ENCODE measurements at places on chromosomes 13 and 19.
A peak's percentile ranks its signal among the peaks of the same experiment; 100 is the strongest.

GRCh38 chr13:34152409-34152808 lies 334.5 kb downstream of the RFC3 start:
- DNase-seq, result no peak

DNA sequence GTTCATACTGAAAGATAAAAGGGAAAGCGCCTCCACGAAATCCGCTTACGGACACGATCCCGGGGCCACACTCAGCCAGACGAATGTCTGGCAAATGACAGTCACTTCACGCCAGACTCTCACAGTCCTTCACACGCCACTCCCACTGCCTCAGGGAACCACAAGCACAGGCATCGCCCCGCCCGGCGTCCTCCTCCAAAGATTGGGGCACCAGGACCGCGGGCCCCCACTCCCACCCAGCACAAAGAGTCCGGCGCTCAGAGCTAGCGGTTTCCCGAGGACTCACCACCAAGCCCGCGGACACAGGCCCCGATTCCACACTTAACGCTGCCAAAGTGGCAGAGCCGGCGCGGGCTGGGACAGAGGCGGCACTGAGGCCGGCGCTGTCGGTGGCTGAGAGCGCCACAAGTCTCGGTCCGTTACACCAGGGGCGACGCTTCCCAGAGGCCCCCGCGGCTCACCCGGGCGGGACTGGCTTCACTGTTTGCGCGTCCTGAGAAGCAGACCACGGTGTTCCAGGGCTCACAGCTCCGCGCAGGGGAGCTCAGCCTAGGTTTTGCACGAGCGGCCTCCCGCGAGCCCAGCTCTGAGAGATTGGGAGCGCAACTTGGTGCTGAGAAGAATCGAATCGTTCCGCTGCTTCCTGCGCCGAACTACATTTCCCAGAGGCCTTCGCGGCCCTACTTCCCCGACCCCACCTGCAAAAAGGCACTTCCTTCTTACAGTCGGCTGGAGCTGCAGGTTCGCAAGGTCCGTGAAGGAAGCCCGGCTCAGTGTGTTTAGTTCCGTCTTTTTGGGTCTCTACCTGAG lies at the start of gene ZNF569:
Gene ZNF569, minus strand, starts transcription at position 647 of the 810 bp plus-strand sequence. CDS start 22,523 bp downstream, outside the sequence.
- peak; percentile 82 for DNase-seq

GRCh38 chr19:49417088-49417487 lies 6.2 kb downstream of the PTH2 start:
- DNase-seq, result no peak

- DNase-seq, result no peak
Measured at GRCh38 chr19:55553217-55554182, 8.2 kb upstream of the SBK3 start.

GRCh38 chr13:22082030-22082429 lies 411.2 kb downstream of the FGF9 start:
- DNase-seq, result no peak

GRCh38 chr13:35283856-35284255 lies 192.6 kb downstream of the MAB21L1 start:
- peak; percentile 1 for DNase-seq

GRCh38 chr13:111503905-111504695 lies 183.7 kb downstream of the TEX29 start:
- no peak for DNase-seq

GRCh38 chr13:84684048-84684662 lies 801.9 kb upstream of the SLITRK1 start:
- no peak for DNase-seq

GRCh38 chr13:33575378-33575777 lies 242.6 kb upstream of the RFC3 start:
- DNase-seq, result no peak

- no peak for DNase-seq
Measured at GRCh38 chr13:106263801-106264200, 271.7 kb downstream of the EFNB2 start.

DNA sequence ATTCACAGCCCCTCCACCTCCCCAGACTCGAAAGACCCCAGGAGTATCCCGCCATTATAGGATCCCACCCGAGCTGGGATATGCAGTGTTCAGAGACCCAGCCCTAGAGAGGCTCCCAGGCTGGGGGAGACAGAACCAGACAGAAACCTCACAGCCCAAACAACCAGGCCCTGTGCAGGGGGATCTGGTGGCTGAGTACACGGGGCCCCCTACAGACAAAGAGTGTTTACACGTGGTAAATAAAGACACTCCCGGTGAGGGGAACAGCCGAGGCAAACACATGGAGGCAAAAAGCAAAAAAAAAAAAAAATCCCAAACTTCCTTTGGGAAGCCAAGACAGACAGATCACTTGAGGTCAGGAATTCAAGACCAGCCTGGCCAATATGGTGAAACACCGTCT lies 25.1 kb downstream of the TINCR start:
- DNase-seq, result no peak

GRCh38 chr13:77372275-77372674 lies 45.4 kb upstream of the MYCBP2 start:
- no peak for DNase-seq

DNA sequence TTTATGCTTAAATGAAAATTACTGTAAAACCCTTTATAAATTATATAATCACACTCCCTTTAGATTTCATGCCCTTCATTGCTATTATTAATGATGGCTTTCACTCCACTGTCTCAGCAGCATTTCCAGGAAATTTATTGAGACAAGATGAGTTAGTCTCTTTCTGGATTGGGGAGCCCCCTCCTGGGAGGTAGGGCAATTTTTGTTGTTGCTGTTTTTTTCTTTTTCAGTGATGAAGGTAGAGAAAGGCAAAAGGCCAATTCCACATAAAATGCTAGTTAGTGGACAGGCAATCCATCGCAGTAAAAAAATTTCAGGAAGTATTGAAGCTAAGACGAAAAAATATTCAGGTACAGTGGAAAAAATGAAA lies 80.2 kb downstream of the TEX26 start:
- DNase-seq, result peak; percentile 8

GRCh38 chr19:869245-870177 lies 10.0 kb downstream of the CFD start:
- DNase-seq, result peak; percentile 92

DNA sequence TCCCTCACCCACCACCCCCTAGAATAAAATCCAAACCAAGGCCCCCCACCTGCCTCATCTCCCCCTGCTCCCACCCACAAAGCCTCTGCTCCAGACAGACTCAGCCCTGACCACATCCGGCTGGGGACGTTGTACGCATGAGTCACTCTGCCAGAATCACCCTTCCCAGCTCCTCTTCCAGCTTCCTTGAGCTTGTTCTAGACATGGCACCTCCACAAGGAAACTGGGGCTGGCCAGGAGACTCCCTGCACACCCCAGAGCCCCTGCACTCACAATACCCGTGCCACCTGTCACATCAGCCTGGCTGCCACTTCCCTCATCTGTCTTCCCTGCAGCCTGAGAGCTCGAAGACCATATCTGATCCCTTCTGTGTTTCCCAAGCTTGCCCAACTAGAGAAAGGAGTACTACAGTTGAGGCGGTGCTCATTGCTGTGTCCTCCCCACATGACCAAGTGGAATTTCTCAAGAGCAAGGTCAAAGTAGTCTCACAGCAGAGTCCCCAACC lies 9.7 kb downstream of the DEDD2 start:
- peak; percentile 57 for DNase-seq

GRCh38 chr13:21066946-21067345 lies 5.6 kb upstream of the LATS2 start:
- DNase-seq, result no peak

DNA sequence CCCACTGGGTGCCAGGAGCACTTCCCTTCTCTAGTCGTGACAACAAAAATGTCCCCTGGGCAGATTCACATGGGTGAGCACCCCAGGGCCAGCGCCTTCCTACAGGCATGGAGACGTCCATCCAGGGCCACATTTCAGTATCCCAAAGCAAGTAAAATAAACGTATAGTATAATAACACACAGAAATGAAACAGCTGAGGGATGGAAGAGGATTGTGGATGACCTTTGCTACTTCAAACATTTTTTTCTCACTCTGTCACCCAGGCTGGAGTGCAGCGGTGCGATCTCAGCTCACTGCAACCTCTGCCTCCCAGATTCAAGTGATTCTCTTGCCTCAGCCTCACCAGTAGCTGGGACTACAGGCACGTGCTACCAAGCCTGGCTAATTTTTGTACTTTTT lies 28.2 kb downstream of the CILP2 start:
- DNase-seq, result no peak

DNA sequence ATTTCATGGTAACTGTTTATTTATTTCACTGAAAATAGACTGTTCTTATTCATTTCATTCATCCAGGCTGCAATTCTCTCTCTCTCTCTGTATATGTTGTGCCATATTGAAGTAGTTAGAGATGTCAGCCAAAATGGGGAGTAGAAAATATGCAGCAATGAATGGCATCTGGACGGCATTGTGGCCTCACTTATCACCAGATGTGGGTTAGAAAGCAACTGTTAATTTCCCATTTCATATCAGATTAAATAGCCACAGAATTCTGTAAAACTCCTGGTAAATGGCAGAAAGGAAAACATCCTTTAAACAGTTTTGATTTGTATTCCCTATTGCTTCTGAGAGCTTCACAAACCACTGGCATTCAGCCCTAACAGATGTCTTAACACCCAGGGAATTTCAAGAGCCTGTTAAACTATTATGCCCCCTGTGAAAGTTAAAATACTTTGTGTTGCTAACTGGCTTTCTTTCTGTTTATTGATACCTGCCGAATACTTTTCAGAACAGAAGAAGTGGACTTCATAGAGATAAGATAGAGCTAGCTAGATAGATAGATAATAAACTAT lies 1763.3 kb upstream of the MIR17HG start:
- no peak for DNase-seq

DNA sequence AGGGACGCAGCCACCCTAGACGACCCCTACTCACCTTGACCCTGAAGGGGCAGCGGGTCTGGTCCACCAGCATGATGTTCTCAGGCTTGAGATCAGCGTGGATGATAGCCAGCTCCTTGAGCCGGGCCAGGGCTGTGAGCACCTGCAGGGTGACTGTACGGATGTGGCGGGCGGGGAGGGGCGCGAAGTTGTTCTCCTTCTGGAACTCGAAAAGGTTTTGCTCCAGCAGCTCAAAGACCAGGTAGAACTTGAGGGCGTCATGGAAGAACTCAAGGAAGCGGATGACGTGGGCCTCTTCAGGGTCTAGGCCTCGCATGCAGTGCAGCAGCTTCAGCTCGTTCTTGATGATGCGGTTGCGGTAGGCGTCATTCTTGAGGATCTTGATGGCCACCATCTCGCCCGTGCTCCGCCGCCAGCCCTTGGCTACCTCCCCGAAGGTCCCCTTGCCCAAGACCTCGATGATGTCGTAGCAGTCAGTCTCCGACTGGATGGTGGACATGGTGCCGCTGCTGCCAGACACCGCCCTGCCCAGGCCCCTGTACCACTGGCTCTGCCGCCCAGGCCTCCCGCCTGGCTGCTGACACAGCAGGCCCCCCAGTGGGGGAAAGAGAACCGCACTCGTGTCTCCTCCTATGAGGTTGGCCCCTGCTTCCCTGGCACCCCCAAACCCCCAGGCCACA lies 437 bp downstream of the HIPK4 start:
- no peak for DNase-seq

- no peak for DNase-seq
Measured at GRCh38 chr13:46164661-46165060, 17.3 kb downstream of the LCP1 start.

DNA sequence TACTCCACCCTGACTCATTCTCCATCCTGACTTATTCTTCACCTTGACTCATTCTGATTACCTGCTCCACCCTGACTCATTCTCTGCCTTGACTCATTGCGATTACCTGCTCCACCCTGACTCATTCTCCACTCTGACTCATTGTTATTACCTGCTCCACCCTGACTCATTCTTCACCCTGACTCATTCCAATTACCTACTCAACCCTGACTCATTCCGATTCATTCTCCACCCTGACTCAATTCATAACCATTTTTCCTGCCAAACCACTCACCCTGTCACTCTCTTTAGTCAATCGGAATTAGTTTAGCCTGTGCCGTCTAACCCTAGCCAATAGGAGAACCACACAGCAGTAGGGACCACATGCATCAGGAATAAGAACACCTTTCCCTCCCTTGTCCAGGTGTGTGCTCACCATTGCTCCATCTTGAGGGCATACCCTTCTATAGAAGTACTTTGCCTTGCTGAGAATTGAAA lies 1227.4 kb upstream of the PCDH20 start:
- DNase-seq, result no peak

GRCh38 chr19:35123573-35123972 lies 8.0 kb downstream of the FXYD3 start:
- DNase-seq, result no peak

GRCh38 chr13:79432992-79433391 lies 26.9 kb upstream of the RBM26 start:
- DNase-seq, result no peak

- no peak for DNase-seq
Measured at GRCh38 chr19:10706990-10707389, 5.8 kb downstream of the QTRT1 start.

- DNase-seq, result no peak
Measured at GRCh38 chr13:38577048-38577447, 109.8 kb upstream of the FREM2 start.

- no peak for DNase-seq
Measured at GRCh38 chr13:32175307-32175706, 139.9 kb downstream of the ZAR1L start.

DNA sequence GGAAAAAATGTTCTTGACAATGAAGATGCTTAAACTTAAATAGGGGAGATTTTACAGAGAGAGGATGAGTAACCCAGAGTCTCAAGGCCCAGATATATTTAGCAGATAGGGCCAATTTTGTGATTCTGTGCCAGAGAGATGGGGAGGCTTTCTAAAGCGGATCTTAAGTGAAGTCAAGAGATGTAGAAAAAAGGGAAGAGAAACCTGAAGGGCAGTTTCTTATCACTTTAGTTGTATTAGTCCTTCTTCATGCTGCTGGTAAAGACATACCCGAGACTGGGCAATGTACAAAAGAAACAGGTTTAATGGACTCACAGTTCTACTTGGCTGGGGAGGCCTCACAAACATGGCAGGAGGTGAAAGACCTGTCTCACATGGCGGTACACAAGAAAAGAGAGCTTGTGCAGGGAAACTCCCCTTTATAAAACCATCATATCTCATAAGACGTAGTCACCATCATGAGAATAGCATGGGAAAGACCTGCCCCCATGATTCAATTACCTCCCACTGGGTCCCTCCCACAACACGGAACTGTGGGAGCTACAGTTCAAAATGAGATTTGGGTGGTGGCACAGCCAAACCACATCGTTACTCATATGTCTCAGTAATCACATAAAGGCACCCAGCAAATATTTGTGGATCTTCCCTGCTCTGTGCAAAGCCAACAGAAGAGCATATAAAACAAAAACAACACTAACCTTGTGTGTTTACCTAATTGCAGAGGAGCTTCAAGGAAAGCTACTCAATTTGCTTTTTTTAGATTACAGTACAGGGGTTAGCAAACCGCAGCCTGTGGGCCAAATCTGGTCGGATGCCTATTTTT lies 102.6 kb upstream of the MYCBP2 start:
- DNase-seq, result peak; percentile 3

DNA sequence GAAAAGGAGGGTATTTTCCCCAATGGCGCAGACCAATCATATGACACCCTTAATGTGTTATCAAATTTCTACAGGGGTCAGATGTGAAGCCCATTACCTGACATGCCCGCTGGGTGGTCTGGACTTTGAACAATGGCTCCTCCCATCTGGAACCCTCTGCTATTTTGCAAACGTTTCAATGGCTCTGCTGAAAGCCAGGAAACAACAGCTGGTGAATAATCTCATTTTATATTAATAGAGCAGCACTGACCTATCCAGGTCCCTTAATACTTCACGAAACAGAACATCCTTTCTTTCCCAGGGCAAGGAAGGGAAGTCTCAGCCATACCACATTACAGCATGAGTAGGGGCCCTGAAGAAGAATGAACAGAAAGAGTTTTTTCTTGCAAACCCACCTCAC lies 20.3 kb upstream of the KPNA3 start:
- no peak for DNase-seq
